Caki2 (cell line): ENCODE measurements at places on chromosomes 6 and 20. TPM values are rescaled to one million over a fixed set of nuclear protein-coding genes. Genes with fewer than 3 reads are reported as not detected.

TGM2 gene
- total RNA-seq: 144 and 178 TPM in 2 replicates

DTD1 gene
- 208 and 236 TPM in 2 replicates for total RNA-seq

DNA sequence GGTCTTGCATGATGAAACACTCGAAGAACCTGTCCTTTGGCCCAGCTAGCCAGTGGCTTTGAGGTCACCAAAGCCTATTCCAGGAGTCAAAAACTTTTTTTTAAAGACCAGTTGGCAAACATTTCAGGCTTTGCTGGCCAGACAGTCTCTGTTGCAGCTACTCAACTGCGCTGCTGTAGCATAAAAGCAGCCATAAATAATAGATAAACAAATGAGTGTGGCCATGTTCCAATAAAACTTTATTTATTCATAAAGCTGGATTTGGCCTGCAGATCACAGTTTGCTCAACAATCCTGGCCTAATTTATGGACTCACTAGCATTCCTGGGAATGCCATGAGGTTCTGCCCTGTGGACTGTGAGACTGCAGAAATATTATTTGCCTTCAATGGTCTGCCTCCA is 68.8 kb upstream of the LTV1 start:
- no peak for DNase-seq

DNA sequence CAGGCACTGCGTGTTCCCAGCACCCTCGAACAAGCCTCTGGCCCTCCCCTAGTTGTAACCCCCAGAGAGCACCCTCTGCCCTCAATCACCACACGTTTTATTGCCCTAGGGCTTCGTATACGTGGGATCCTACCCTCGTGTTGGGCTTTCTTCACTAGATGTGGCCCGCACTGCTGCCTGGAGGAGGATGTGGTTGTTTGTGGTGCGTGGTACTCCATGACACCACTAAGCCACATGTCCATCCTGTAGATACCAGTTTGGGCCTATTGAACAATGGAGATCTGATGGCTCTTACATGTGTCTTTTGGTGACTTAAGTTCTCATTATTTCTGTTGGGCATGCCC is 17.0 kb downstream of the SLC2A4RG start:
- no peak for DNase-seq

DNA sequence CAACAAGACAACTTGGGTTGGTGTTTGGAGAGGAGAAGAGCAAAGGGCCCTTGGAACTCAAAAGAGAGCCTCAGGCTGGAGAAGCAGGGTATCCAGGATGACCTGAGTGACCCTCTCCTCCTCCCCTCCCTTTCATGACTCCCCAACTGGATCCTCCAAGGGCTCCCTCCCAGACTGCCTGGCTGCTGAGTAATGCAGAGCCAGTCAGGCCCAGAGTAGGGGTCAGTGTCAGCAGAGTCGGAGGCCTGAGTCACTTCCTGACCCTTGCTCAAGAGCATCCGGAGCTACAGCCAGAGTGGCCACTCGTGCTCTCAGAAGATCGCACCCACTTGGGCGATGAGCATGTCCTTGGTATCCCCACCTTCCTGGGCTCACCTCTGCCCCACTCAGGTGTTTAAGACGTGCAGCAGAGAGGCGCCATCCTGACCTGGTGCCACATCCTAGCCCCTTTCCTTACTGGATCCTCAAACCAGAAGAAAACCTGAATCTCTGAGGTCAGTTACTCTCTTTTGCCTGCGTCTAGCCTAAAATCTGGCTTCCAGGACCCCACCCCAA is 2.8 kb upstream of the MAPK13 start:
- peak; percentile 43 for DNase-seq
